ENCODE measurements at places on chromosomes 12 and 14.
A peak's percentile ranks its signal among the peaks of the same experiment; 100 is the strongest.

DNA sequence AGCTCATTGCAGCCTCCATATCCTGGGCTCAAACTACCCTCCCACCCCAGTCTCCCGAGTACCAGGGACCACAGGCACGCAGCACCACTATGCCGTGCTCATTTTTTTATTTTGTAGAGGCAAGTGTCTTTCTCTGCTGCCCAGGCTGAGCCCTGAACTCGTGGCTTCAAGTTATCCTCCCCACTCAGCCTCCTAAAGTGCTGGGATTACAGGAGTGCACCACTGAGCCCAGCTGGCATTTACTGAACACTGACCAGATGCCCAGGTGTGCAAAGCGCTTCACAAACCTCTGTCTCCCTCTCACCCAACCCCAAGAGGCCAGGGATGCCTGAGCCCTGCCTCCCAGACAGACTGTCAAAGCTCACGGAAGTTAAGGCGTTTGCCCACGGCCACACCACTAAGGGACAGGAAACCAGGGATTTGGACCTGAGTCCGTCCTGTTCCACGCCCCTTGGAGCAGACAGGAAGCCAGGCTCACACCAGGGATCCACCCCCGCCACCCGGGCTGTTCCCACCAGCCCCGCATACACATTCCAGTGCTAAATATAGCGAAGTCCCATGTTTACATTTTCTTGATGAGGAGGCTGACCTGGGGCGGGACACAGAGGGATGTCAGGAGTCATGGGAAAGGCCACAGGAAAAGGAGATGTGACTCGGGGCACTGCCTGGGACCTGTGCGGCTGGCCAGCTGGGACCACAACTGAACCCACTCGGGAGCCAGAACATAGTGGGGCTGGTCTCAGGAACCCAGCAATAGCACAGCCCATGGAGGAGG is 51.2 kb downstream of the TESC start:
- ATAC-seq = no peak

- no peak for ATAC-seq
Measured at GRCh38 chr12:11839091-11839641, 189.7 kb downstream of the ETV6 start.

GRCh38 chr12:793037-793436 is 40.7 kb downstream of the WNK1 start:
- no peak for ATAC-seq

GRCh38 chr12:22477166-22477893 is 67.0 kb downstream of the C2CD5 start:
- ATAC-seq = peak; percentile 31
